ENCODE measurements at places on chromosomes 4 and X.

DNA sequence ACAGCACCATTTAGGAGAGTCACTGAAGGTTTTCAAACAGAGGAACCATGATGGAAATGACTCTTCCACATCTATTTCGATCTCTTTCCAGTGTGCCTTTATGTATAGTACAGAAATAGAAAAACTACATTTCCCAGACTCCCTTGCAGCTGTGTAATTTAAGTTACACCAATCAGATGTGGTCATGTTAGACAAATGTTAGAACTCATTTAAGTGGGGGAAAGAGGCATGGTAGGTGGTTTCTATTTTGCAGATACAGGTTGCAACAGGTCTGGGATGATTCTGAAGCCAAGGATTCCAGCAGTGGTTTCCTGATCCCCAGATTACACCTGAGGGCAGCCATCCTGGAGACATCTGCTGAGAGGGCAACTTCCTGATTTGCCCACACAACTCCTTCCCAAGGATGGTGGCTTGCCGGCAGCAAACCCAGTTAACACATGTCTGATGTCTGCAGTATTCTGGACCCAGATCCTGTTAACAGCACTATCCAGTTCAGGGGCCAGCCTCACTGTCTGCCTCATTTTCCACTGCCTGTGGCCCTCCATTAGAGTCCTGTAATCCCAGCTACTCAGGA lies 38.7 kb upstream of the PDK3 start:
- no peak for DNase-seq

GRCh38 chr4:30837861-30838260 lies 117.7 kb downstream of the PCDH7 start:
- DNase-seq, result no peak

DNA sequence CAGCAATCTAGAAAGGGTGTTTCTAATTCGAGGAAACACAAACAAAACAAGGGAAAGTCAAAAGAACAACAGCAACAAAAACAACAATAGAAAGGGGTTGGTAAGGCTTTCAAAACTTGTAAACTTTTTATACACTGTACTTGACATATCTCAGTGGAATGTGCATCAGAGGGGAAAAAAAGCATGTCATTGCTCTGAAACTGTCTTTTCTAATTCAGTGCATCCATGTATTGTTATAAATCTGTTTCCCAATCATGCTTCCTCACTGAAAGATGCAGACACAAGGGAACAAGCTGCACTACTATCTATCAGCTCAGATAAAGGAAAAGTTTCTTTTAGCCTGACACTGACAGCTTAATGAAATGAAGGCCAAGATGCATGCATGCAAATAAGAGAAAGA lies 44.2 kb upstream of the PCDH18 start:
- no peak for DNase-seq

DNA sequence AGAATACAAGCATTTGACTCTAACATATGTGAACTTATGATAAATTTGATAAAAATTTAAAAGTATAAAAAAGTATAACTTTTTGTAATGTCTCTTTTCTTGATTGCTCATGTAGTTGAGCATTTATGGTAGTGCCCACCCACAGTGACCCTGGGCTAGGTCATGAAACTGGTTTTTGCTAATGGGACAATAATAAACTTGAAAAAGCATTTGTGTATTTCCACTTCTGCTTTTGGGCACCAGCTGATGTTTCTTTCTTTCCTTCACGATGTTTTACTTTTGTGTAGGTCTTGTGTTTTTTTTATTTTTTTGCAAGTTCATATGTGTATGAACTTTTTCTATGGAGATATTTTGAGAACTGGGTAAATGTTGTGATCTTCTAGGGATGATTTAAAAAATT lies 313.1 kb downstream of the CBLL2 start:
- no peak for DNase-seq

DNA sequence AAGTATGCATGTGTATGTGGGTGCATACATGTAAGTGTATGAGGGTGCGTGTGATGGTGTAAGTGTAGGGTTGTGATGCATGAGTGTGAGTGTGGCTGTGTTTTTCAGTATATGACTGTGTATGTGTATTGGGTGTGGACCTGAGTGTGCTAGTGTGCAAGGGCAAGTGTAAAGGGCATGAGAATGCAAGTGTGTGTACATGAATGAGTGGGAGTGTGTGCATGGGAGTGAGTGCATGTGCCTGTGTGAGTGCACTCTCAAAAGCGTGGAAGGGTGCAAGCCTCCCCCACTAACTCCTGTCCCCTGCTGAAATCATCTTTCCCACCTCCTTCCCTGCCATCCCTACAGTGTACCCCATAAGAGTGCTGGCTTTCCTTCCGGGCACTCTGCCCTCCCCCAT lies 225.1 kb upstream of the PRKX start:
- DNase-seq, result no peak

- DNase-seq, result no peak
Measured at GRCh38 chr4:163790231-163790630, 295.7 kb downstream of the TMA16 start.

DNA sequence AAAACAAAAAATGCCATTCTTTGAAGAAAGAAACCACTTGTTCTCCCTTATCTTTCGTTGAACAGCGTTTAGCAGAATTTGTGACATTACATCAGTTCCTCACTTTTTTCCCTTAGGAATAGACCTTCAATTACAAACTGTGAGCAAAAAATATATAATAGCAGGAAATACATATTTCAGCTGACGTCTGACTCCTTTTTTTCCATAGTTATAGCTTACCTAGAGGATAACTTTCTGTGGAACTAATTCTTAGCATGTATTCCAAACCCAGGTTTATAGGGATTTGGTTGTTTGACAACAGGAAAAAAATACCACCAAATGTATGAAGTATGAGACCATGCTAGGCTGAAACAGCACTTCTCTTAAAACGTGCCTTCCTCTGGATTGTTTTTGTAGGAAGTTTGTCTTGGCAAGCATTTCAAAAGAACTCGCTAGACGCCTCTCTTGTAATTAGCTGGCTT lies 2.0 kb upstream of the LIMCH1 start:
- DNase-seq, result no peak

- DNase-seq, result no peak
Measured at GRCh38 chrX:94901849-94902248, 1227.8 kb downstream of the FAM133A start.

DNA sequence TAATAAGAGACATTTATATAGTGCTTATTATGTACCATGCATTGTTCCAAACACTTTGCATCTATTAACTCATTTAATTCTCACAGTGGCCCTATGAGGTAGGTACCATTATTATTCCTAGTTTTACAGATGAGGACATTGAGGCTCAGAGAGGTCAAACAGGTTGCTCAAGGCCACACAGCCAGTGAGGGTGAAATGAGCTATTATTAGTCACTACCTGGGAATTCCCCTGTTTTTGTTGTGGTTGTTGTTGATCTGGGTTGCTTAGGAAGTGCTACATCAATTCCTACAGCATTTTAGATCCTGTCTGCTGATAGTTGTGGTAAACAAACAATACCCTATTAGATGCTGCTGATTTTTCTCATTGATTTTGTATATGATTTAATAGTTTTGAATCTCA lies 41.2 kb downstream of the APLN start:
- DNase-seq, result no peak

- DNase-seq, result no peak
Measured at GRCh38 chrX:131288188-131288587, 918 bp downstream of the IGSF1 start.

- no peak for DNase-seq
Measured at GRCh38 chr4:24126776-24127175, 236.9 kb upstream of the PPARGC1A start.

DNA sequence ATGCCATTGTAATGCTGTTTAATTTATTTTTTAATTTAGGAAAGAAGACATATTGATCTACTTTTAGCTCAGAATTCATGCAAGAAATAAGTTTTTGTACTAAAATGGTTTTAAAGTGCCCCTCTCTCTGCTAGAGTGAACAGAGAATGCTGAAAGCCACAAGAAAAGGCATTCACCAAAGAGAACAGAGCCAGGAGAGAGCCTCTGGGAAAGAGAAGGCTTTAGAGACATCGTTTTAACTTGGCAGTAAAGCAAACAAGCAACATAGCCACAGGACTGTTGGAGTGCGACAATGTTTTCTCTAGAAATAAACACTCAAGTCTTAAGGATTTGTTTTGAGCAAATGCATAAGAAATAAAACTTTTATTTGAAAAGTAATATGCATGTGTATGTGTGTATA lies 484.1 kb upstream of the CPEB2 start:
- no peak for DNase-seq

GRCh38 chrX:51798701-51799100 lies 55.5 kb downstream of the GSPT2 start:
- DNase-seq, result no peak

DNA sequence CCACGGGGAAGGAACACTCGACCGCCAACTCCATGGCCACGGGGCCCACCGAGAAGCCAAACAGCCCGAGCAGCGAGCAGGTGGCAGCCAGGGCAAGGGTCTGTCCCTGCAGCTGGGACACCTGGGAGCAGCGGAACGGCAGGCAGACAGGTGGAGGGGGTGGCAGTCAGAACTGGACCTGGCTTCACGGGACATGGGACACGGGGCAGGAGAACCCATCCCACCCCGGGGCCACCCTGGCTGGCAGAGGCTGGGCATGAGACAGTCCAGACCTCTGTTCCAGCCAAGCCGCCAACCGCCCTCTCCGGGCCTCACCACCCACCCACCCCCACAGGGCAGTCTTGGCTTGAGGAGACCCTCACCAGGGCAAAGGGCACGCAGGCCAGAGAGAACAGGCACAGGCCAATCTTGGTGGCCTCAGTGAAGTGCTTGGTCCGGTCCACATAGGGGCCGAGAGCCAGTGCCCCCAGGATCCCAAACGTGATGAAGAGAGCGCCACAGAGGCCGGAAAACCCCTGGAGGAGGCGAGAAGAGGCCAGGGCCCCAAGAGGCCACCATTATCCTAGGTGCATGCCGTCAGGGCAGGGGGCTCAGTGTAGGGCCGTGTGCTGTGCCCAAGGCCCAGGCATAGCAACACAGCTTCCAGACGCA lies 5.6 kb downstream of the SLC49A3 start:
- no peak for DNase-seq

Measured in activated gamma-delta T cell (primary cell).